ENCODE measurements at places on chromosomes 6 and 20. TPM values are rescaled to one million over a fixed set of nuclear protein-coding genes. Genes with fewer than 3 reads are reported as not detected.
A peak's percentile ranks its signal among the peaks of the same experiment; 100 is the strongest.

GRCh38 chr6:22668307-22668706, 98.9 kb downstream of the HDGFL1 start:
- DNase-seq = no peak

DNA sequence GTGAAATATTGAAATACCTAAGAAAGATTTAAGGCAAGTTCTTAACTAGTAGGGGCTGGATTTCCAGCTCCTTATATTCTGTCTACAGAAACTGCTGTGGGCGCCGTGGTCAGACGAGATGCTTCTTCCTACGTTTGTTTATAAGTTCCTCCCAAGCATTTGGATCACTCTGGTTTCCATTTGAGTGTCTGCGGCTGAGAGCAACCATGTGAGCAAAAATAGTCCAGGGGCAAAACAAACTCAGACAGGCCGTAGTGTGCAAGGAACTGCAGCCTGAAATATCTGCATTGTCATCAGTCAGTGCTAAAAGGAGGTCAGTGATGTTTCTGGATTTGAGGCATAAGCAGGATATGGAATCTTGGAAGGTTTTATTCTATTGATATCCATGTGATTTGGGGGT, 485.9 kb upstream of the JAG1 start:
- peak; percentile 35 for DNase-seq

DNA sequence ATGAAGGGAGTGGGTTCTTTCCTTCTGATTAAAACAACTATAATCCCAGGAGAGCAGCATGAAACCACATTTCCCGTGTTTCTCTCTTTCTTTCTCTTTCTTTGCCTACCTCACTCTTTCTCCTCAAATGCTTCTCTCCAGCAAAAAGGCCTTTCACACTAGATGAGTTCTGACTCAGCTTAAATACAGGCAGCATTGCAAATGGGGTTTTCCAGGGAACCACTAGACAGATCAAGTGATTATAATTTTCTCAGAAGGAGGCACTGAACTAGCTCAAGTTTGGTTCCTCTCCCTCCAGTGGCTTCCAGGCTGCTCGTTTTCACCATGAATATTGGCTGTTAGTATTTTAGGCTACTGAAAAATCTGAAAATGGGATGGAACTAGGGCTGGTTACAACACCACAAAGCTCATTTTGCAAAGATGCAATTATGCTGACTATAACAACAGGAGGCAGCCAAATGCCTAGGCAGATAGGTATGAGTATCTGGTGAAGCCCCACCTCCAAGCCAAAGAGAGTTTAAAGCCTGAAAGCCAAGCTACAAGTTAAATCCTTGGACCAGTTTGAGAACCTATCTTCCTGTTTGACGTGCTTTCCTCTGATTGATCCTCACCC, 260.0 kb downstream of the MMUT start:
- no peak for DNase-seq

- no peak for DNase-seq
Measured at GRCh38 chr6:144127097-144127496, 23.2 kb upstream of the STX11 start.

DNA sequence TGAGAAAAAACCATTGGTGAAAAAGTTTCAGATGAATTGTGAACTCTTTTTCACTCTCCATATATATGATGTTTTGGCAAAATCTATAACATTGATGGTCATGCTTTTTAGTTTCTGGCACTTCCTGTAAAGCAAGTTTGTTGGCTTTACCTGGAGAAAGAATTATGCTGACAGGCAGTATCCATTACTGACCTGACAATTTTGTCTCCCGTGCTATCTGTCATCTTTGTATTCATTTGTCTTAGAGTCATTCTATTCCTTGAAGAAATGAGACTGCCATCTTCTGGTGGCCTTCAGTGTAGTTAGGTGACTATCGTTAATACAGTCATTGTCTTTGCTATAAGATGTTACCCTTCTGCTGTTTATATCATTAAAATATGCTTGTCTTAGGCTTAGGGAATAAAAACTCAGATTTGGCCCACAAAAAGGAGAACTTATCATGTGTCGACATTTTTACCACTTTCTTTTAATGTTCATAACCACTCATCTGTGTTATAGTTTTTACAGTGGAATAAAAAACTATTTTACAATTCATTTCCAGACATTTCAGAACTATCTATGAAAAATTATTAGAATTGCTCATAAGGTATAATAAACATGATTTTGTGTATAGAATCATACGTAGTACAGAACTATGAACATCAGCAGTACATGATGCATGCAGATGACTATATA, 707.0 kb downstream of the EPM2A start:
- peak; percentile 37 for DNase-seq

- no peak for DNase-seq
Measured at GRCh38 chr6:154249499-154250298, 106.9 kb downstream of the IPCEF1 start.

DNA sequence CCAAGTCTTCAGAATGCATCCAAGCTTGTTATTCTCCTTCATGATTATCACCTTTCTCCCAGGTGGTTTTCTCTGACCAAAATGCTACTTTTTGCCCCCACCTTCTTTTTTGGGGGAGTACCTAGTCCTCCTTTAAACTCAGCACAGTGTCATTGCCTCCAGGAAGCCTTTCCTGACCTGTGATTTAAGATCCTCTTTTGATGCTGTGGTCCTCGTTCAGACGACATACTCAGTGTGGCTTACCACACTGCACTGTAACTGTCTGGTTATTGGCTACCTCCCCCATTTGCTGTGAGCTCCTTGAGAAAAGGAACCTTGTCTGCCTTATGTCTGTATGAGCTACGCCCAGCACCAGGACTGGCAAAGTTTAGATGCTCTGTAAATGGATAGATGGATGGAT, 14.6 kb downstream of the SAYSD1 start:
- DNase-seq = no peak

DNA sequence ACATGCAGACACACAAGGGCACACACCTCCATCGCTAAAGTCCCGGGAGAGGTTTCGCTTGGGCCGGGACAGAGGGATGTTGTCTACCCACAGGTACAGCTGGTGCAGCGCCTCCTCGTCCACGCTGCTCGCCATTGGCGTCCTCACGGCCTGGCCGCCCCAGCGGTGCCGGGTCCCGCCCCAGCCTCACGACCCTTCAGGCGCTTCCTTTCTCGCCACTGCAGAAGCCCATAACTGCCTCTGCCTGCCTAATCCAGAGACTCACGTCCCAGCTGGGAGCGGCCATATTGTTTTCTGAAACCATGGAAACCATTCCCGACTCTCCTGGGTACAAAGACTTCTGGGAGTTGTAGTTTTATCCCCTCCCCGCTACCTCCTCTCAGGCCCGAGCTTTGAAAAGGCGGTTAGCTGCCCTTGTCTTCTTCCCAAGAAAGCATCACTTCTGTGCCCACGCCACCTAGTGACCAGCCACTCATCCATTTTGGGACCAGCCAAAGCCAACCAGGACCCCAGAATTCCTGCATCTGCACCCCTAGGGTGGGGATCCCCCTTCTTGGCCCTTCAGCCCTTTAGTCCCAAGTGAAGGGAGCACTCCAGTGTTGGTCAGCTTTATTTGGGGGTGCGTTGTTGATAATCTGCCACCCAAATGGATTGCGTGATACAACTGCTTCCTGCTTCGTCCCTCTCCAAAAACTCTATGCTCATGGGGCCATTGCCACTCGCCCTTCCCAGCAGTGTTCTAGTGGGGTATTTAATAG, at the start of gene SPEF1:
Gene SPEF1, minus strand, starts transcription at position 296 of the 758 bp plus-strand sequence. Its CDS starts 161 bp downstream, at position 135.
- peak; percentile 89 for DNase-seq

- no peak for DNase-seq
Measured at GRCh38 chr6:6001443-6001842, 5.3 kb downstream of the NRN1 start.

- no peak for DNase-seq
Measured at GRCh38 chr6:96624957-96625356, 62.0 kb downstream of the FHL5 start.

GRCh38 chr6:24859608-24860200, 61.0 kb upstream of the ARMH2 start:
- no peak for DNase-seq

- DNase-seq = no peak
Measured at GRCh38 chr6:30544666-30545272, 11.5 kb downstream of the GNL1 start.

- no peak for DNase-seq
Measured at GRCh38 chr20:33687993-33688937, 2.1 kb upstream of the E2F1 start.

GRCh38 chr6:16657768-16658167, 103.5 kb downstream of the ATXN1 start:
- no peak for DNase-seq

DNA sequence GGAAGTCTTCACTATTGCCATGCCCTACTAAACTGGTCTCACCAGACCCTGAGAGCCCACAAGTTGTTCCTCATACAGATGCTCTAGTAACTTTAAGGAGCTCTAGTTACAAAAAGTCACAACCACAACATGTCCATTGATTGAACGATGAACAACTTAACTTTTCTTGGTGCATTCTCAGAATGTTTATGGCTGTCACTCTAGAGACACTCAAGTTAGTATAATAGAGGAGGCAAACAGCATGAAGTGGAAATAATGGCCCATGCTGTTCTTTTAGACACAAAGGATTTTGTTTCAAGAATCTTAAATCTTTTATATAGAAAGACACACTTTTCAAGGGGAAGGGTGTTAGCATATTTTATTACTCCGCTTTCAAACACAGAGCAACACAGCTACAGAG, 934.4 kb downstream of the HACE1 start:
- no peak for DNase-seq

GRCh38 chr6:62296541-62296940, 10.5 kb upstream of the KHDRBS2 start:
- no peak for DNase-seq

DNA sequence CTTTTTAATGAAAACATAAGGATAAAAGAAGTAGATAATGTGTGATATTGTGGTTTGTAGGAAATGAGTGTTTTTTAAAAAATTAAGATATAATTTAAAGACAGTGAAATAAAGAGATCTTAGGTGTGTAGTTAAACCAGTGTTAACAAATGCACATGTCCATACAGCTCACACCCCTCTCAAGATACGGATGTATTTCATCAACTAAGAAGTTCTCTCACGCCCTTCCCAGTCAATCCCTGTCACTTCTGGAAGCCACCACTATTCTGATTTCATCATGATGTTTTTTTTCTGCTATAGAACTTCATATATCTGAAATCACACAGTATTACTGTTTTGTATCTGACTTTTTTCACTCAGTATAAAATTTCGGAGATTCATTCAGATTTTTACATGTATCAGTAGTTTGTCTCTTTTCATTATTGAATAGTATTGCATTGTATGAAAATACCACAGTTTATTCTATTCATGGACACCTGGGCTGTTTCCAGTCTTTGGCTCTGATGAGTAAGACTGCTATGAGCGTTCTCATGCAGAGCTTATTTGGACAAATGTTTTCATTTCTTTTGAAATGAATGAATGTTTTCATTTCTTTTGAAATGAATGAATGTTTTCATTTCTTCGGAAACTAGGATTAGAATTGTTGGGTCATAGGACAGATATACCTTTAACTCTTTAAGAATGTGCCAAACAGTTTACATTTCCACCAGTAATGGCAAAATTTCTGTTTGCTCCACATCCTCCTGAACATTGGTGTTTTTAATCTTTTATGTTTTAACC, 49.7 kb upstream of the ELOVL5 start:
- no peak for DNase-seq

GRCh38 chr6:4772750-4773149, 3.5 kb upstream of the CDYL start:
- no peak for DNase-seq

GRCh38 chr20:32651537-32651936, 22.2 kb downstream of the C20orf203 start:
- no peak for DNase-seq

DNA sequence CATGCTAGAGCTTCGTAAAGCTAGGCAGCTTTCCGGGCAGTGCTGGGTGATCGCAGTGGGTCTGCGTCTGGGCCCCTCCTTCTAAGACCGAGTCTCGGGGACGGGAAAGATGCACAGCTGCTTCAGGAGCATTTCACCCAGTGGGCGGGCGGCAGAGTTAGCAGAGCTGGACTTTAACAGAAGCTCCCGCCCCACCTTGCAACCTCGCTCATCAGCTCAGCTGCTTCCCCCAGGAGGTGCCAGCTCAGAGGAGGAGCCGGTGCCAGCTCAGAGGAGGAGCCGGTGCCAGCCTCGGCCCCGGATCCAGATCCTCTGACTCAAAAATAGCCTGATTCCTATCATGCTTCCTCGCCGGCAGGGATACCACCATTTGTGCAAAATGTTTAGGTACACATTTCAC, 94.5 kb upstream of the RPS6KA2 start:
- DNase-seq = no peak

GRCh38 chr6:16158943-16159557, 30.2 kb downstream of the MYLIP start:
- no peak for DNase-seq

- DNase-seq = no peak
Measured at GRCh38 chr20:1490643-1491195, 501 bp downstream of the SIRPB2 start.

DNA sequence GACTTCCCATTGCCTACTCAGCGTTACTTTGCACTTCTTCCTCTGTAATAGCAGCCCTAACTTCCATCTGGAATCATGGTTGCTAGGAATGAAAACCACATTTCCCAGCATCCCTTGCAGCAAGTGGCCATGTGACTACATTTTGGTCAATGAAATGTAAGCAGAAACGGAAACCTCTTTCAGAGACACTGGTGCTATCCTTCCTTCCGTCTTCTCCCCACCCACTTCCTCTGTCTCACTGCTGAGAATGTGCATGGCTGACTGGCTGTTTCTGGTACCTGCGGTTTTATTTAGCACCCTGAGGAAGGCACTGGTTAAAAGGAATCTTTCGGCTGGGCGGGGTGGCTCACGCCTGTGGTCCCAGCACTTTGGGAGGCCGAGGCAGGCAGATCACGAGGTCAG, 107.4 kb downstream of the SCML4 start:
- DNase-seq = peak; percentile 34

- DNase-seq = peak; percentile 86
Measured at GRCh38 chr6:42453031-42453653, 1.4 kb upstream of the TRERF1 start.

GRCh38 chr6:100161782-100162365, 167.9 kb upstream of the MCHR2 start:
- DNase-seq = no peak

DNA sequence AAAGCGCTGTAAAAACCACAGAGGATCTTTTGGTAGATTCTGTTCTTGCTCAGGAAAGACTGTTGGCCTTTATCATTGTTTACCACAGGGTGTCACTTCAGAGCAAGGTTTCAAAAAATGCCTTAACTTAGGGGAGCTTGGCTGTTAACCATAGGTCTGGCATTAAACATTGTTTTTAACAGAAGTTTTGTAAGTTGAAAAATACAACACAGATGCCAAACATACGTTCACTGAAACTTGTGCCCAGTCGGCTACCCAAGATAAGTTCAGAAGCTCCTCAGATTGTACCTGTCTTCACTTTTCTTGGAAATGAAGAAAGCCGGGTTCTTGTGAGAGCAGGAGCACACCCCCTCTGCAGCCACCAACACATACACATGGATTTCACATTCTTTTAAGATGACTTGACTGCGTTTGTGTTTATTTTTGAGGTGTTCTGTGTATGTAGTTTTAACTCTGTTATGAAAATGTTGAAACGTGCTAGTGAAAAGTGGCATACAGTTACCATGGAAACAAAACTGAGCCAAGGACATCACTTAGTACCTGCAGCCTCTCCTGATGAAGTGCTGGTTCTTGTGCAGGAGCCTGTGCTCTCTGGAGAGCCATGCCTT, 64.9 kb downstream of the SYCP2L start:
- DNase-seq = no peak

GRCh38 chr6:126422912-126423311, 83.0 kb downstream of the CENPW start:
- no peak for DNase-seq

GRCh38 chr6:32852844-32853540, 512 bp downstream of the TAP1 start:
- DNase-seq = peak; percentile 38

The LAMA5 gene
- 298 TPM for total RNA-seq

The DNAH8 gene
- 0.03 TPM for total RNA-seq

The SHLD1 gene
- 12.1 TPM for total RNA-seq

The OR2H1 gene
- total RNA-seq = not detected

The TENT5A gene
- total RNA-seq = 26.6 TPM
